Activated naive CD8-positive, alpha-beta T cell treated with anti-CD3 and anti-CD28 coated beads for 36 hours (primary cell): ENCODE measurements at places on chromosomes 6 and 20. TPM values are rescaled to one million over a fixed set of nuclear protein-coding genes. Genes with fewer than 3 reads are reported as not detected.

SLC23A2 gene
- total RNA-seq = 23.2 TPM

DNA sequence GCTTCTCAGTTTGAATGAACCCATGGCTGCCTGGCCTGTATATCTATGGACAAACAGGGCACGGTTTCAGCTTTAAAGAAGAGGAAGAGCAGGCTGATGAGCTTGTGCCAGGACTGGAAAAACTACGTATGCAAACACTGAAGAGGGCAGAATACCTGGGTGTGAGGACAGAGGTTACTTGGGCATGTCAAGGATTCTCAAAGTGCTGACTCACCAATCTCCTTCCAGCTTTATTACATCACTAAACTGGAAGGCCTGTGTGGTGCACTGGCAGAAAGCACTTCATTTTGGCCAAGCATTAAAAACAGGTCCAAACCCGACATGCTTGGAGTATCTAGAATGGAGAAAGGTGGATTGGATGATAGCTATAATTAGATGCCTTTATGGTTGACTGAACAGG, 95.2 kb downstream of the GMPR start:
- no peak for DNase-seq
- no peaks in the 10 kb centered on the region for H3K36me3 ChIP-seq
- no peaks in the 10 kb centered on the region for H3K4me1 ChIP-seq
- H3K4me3 ChIP-seq = no peak overlapping the region
- no peaks in the 10 kb centered on the region for H3K27me3 ChIP-seq

DNA sequence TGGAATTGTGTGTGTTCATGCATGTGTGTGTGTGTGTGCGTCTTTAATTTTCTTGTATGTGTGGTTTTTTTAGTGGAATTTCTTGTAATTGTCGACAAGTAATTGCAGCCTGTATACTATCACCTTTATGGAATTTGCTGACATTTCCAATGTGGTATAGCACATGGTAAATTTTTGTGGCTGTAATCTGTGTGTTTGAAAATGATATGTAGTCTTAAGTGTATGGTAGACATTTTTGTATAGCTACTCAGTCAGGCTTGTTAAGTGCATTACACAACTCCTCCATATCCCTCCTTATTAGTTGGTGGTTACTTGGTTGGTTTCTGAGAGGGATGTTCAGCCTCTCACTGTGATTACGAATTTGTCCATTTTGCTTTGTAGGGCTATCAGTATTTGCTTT, 384.5 kb upstream of the HSF2 start:
- no peaks in the 10 kb centered on the region for H3K36me3 ChIP-seq
- no peak for DNase-seq
- H3K27ac ChIP-seq = no peak overlapping the region
- no peaks in the 10 kb centered on the region for H3K4me1 ChIP-seq
- no peaks in the 10 kb centered on the region for H3K27me3 ChIP-seq
- no peak overlapping the region for H3K4me3 ChIP-seq

DNA sequence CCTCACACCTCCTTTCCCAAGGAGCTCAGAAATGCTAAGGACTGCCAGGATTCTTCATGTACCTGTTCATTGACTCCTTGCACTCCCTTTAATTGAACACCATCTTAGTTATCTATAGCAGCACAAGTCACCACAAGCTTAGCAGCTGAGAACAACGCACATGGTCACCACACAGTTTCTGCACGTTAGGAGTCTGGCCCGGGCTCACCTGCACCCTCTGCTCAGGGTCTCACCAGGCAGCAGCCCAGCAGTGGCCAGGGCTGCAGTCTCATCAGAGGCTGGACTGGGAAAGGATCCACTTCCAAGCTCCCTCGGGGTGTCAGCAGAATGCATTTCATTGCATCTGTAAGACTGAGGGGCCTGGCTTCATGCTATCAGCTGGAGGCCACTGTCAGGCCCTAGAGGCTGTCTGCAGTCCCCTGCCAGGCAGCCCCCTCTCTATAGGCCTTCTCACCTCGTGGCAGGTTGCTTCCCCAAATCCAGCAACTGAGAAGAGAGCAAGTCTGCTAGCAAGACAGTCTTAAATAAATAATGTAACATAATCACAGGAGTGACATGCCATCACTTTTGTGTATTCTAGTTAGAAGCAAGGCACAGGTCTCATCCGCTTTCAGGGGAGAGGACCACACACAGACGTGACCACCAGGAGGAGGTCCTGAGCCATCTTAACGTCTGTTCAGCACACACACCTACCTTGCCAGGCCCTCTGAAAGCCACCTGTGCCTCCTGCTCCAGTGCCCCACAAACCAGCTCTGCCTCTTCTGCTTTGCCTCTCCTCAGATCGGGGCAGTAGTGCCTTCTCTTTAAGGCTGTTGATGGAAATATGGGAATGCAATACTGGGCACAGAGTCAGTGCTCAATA, 165.2 kb upstream of the CST7 start:
- peaks cover 11% of the 10 kb centered on the region for H3K27me3 ChIP-seq
- H3K4me3 ChIP-seq = no peak overlapping the region
- H3K36me3 ChIP-seq = no peaks in the 10 kb centered on the region
- H3K27ac ChIP-seq = no peak overlapping the region
- DNase-seq = no peak

TAF11 gene
- 39.3 TPM for total RNA-seq

DNA sequence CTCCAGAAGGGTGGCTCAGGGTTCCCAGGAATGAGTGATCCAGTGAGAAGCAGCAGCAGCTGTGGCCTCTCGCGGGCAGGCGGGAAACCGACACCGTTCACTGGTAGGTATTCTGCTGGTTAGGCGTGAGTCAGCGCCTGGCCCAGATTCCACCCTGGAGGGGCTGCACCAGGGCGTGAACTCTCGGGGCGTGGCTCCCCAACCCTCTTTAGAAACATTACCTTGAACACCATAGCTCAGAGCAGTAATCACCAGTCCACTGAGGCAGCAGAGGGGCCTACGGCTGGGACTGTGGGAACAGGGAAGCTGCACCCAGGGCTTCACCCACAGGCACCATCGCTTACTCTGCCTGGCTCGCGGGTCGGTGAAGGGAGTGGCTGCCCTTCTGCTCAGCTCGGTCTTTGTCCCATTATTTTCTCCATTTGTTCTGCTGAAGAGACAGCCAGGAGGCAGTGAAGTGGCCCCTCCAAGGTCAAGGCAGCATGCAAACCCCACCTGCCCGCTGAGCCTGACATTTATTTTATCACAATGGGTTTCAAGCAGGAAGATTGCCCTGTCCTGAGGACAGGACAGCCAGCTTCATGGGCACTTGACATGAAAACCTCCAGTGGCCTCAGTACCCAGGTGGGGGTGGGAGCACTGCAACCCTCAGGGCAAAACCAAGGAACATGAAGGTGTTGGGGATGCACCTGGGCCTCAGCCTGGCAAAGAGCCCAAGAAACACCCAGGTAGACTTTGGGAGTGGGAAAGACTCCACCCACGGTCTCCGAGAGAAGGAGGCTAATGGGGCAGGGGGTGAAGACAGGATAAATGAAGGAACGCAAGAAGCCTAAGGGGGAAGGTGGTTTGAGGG, 51.0 kb upstream of the CD93 start:
- H3K4me3 ChIP-seq = no peak overlapping the region
- no peak overlapping the region for H3K27ac ChIP-seq
- no peaks in the 10 kb centered on the region for H3K27me3 ChIP-seq
- no peak for DNase-seq
- peaks cover 6% of the 10 kb centered on the region for H3K4me1 ChIP-seq
- no peaks in the 10 kb centered on the region for H3K36me3 ChIP-seq

ULBP2 gene
- total RNA-seq = 0.43 TPM

DNA sequence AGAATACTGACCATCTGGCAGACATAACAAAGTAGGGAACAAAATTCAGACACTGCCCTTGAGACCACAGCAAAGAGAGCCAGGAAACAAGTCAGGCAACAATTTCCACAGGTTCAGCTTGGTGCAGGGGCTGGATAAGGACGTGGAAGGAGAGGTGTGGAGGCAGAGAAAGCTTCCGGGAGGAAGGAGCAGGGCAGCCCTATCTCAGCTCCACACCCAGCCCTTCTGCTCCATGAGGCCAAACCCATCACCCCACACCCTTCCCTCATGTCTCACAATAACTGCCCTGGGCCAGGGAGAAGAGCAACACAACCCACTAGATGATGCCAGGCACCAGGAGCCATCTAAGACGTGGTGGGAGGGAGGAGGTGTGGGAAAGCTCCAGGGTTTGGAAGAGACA, 5.8 kb downstream of the SNHG17 start:
- peak overlapping the region; percentile 33 for H3K4me3 ChIP-seq
- H3K36me3 ChIP-seq = peaks cover 83% of the 10 kb centered on the region
- H3K27ac ChIP-seq = peak overlapping the region; percentile 64
- no peak for DNase-seq
- H3K4me1 ChIP-seq = peaks cover 60% of the 10 kb centered on the region

GRCh38 chr20:63106108-63106764, 99.5 kb upstream of the BHLHE23 start:
- H3K4me3 ChIP-seq = no peak overlapping the region
- H3K27me3 ChIP-seq = no peaks in the 10 kb centered on the region
- no peak for DNase-seq
- H3K36me3 ChIP-seq = peaks cover 3% of the 10 kb centered on the region
- no peak overlapping the region for H3K27ac ChIP-seq
- peaks cover 5% of the 10 kb centered on the region for H3K4me1 ChIP-seq

DNA sequence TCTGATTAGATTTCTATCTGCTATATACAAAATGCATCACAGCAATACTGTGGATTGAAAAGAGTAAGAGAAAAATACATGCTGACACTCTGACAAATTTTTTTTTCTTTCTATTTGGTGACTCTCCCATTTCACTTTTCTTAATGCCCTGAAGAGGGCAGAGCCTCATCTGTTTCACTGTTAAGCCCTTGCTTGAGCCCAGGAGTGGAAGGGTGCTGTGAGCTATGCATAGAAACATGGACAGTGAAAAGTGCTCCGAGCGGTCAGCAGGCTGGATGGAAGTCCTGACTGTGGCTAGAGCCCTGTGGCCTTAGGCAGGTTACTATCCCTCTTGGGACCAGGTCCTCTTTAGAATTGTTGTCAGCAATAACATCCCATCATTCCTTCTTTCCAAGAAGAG, 17.4 kb upstream of the CSE1L start:
- H3K36me3 ChIP-seq = peaks cover 14% of the 10 kb centered on the region
- no peaks in the 10 kb centered on the region for H3K4me1 ChIP-seq
- no peaks in the 10 kb centered on the region for H3K27me3 ChIP-seq
- no peak overlapping the region for H3K27ac ChIP-seq

DNA sequence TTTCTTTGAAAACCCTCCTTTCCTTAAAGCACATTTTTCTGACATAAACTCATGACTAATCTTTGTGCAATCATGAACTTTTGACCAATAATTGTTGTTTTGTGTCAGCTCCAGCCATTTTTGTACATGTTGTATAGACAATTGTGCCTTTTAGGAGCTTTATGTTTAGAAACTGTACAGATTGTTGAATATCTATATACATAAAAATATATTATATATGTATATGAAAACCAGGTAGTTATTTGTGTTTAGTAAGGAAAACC, 125.7 kb upstream of the EDN1 start:
- peaks cover 25% of the 10 kb centered on the region for H3K36me3 ChIP-seq
- H3K4me1 ChIP-seq = peaks cover 22% of the 10 kb centered on the region
- no peak overlapping the region for H3K27ac ChIP-seq
- no peak overlapping the region for H3K4me3 ChIP-seq

DNA sequence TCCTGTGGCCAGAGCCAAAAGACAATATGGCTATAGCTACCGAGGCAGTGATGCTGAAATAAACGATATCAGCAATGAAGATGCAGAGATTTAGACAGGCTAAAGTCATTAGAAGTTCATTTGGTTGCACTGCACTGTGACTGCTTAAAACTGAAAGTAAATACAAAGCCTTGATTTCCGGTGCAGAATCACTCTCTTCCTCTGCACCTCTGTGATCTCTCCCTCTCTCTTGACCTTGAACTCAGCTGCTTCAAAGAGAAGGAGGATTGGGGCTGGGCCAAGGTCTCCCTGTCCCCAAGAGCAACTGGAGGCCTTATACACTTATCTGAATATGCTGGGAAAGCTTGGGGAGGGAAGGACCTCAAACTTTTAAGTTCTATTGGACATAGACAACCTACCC, 34.6 kb upstream of the SPACA1 start:
- DNase-seq = no peak
- no peaks in the 10 kb centered on the region for H3K36me3 ChIP-seq
- peaks cover 16% of the 10 kb centered on the region for H3K4me1 ChIP-seq
- no peaks in the 10 kb centered on the region for H3K27me3 ChIP-seq

- no peaks in the 10 kb centered on the region for H3K4me1 ChIP-seq
- H3K4me3 ChIP-seq = no peak overlapping the region
- no peaks in the 10 kb centered on the region for H3K36me3 ChIP-seq
- H3K27ac ChIP-seq = no peak overlapping the region
These were observed 17.1 kb upstream of the SMIM13 start for GRCh38 chr6:11076540-11076939.

- no peaks in the 10 kb centered on the region for H3K27me3 ChIP-seq
- no peaks in the 10 kb centered on the region for H3K4me1 ChIP-seq
These were observed 250.0 kb downstream of the EPM2A start for GRCh38 chr6:145485288-145485687.

BIRC7 gene
- total RNA-seq = 0.34 TPM
